Pulmonary artery endothelial cell (primary cell): ENCODE measurements at places on chromosomes 4 and X. TPM values are rescaled to one million over a fixed set of nuclear protein-coding genes. Genes with fewer than 3 reads are reported as not detected.

Gene GABRQ
- total RNA-seq = 0.04 TPM in 1 of 2 replicates, not detected in the other

Gene GLOD5
- total RNA-seq = not detected in 2 replicates

Gene SHROOM2
- 5.1 and 6.9 TPM in 2 replicates for total RNA-seq

Gene SSX2B
- not detected in 2 replicates for total RNA-seq

Gene AKAP14
- not detected in 2 replicates for total RNA-seq

Gene XPNPEP2
- total RNA-seq = not detected in 2 replicates

Gene MAGEE2
- not detected in 2 replicates for total RNA-seq

Gene GPC3
- not detected in 2 replicates for total RNA-seq

Gene H2BW2
- not detected in 2 replicates for total RNA-seq

Gene NLGN4X
- not detected in 2 replicates for total RNA-seq
